GM06990 (cell line): ENCODE measurements at places on chromosomes 12 and 14.

DNA sequence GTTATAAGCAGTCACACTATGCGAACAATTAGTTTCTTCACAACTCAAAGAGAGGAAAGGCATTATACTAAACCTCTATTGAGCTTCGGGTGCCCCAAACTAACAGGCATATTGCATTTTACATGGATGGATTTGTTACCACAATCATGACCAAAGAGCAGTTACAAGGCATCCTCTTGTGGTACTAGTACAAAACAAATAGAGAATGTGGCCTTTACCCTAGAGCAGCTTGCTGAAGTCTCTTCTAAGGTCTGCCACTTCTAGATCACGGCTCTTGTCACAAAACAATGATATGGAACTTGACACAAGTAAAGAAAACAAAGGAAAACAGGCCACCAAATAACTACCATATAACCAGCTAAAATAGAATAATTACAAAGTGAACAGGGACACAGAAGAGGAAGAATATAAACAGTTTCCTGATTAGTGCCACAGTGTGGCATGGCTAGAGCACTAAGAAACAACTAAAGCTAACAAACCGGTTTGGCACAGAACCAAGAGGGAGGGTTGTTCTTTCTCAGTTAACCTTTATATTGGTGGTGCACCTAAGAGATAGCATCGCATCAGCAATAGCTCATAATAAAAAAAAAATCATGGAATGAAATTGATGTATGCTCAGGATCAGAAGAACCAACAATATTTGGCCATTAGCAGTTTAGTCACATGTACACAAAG is 209.7 kb upstream of the ATP2B1 start:
- DNase-seq, result no peak

DNA sequence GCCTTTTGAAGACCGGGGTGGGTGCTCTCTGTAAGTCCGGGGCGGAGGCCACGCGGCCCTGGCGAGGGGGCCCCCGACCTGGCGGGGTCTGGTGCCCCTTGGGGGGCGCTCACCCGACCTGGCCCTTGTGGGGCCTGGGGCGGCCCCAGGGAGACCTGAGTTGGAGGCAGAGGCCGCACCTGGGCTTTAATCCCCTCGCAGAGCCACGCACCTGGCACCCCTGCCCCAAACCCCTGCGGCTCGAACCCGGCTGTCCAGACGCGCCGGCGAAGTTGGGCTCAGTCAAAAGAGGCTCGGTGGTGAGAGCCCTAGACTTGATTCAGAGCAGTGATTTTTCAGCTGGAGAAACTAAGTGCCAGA is 267 bp downstream of the CFAP251 start:
- DNase-seq, result no peak

- DNase-seq, result no peak
Measured at GRCh38 chr14:72753044-72753710, 140.7 kb downstream of the DPF3 start.

DNA sequence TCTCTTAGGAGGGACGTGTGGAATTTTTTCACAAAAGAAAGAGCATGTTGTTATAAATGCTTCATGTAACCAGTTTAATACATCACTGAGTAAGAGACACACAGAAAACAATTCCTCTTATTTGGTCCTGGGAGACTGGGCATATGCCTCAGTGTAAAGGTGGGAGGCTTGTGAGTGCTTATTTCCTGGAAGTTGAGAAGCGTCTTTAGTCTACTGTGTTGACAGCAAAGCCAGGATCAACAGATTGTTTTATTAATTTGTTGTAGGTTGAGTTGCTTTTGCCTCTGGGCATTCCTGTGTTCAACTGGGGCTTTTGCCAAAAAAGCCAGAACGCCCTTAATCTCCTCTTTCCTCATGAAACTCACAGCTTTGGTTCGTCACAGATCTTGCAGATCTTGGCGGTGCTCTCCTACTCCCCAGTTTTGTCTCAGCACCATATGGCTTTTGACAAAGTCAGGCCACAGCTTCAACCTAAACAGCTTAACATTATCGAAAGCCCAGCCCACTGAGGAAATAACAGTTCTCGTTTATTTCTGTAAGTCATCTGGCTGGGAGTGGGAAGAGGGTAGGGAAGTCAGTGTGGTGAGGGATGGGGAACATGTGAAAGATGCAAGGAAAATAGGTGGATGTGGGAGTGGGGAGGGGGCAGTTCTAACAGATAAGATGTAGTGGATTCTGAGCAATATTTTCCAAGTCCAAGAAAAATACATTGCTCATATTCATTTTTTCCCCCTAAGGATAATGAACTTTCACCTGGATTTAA is 227.2 kb downstream of the DACT1 start:
- DNase-seq, result no peak

DNA sequence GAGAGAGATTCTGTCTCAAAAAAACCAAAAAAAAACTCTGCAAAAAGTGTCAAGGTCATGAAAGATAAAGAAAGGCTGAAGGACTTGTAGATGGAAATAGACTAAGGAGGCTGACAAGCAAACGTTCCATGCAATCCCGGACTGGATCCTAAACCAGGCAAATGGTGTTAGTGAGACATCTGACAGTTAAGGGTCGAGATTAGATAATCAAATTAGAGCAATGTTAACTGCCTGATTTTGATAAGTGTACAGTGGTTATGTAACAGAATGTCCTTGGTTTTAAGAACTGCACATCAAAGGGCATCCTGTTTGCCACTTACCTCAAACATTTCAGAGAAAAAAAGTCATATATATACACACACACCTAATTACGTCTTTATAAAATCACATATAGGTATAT is 3.5 kb upstream of the RAN start:
- DNase-seq, result no peak

GRCh38 chr12:10771132-10771733 is 31.2 kb downstream of the TAS2R7 start:
- no peak for DNase-seq

- DNase-seq, result no peak
Measured at GRCh38 chr12:109461846-109462756, 15.0 kb downstream of the KCTD10 start.

DNA sequence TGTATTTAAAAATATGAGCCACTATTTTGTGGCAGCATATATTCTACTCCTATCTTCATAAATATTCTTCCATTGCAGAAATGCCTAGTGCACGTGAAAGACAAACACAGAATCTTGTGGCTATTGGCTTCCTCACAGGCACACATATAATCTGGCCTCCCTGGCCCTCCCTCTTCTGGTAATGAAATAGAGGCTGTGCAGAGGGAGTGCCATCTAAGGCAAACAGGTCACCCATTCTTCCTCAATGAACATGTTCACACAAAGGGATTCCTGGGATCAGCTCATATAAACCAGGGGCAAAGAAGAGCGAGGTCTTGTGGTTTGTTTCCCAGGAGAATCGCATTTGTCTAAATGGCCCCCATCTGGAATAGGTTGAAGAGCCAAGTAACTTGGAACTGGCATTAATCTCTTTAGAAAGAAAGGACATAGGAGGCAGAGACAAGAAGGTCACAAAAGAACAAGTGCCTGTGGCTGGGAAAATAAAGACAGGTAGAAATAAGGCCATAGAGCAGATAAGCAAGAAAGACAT is 171.6 kb upstream of the PTPRQ start:
- DNase-seq, result no peak

GRCh38 chr12:121022713-121023112 is 6.4 kb upstream of the C12orf43 start:
- no peak for DNase-seq

GRCh38 chr14:65449647-65450046 is 37.1 kb downstream of the FUT8 start:
- DNase-seq, result no peak

- no peak for DNase-seq
Measured at GRCh38 chr12:115880238-115880637, 397.3 kb downstream of the MED13L start.

DNA sequence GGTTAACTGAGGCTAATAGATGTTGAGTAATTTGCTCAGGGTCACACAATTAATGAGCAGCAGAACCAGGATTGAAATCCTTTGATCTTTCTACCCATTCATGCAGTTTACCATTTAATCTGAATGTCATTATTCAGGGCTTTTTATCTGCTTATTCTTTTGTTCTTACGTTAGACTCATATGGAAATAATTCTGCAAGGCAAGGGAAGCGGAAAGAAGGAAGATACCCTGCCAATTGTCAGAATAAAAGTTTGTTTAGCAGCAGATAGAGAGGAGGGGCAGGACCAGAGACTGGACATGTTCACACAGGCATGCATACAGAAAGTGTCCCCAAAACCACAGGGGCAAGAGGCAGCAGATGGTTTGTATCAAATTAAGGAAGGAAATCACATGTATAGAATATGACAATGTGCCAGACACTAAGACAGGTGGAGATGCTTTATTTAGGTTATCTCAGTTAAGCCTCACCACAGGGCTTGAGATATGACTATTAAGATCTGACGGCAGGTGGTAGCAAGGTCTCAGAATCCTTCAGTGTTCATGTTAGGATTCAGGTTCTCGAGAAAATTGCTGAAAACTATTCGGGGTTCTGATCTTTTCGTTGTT is 29.8 kb downstream of the BRMS1L start:
- peak; percentile 58 for DNase-seq

- no peak for DNase-seq
Measured at GRCh38 chr12:64544371-64545080, 65.8 kb upstream of the RASSF3 start.

DNA sequence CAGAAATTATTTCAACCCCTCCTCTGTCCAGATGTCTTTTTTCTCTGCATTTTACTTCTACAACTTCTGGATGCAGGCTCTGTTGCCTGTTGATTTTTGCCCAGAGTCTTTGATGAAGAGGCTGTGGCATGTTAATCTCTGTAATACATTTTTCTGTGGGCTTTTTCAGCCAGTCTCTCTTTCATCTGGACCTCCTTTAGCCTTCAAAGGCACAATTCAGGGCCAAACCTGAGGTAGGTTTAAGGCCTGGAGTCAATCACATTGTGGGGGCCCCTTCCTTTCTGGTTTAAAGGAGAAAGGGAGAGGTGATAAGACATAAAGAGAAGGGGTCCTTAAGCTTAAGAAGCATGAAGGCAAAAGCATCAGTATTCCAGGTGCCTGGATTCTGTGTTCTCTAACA is 553.7 kb downstream of the FLRT2 start:
- no peak for DNase-seq

GRCh38 chr14:53494587-53494986 is 341.5 kb upstream of the DDHD1 start:
- DNase-seq, result no peak

DNA sequence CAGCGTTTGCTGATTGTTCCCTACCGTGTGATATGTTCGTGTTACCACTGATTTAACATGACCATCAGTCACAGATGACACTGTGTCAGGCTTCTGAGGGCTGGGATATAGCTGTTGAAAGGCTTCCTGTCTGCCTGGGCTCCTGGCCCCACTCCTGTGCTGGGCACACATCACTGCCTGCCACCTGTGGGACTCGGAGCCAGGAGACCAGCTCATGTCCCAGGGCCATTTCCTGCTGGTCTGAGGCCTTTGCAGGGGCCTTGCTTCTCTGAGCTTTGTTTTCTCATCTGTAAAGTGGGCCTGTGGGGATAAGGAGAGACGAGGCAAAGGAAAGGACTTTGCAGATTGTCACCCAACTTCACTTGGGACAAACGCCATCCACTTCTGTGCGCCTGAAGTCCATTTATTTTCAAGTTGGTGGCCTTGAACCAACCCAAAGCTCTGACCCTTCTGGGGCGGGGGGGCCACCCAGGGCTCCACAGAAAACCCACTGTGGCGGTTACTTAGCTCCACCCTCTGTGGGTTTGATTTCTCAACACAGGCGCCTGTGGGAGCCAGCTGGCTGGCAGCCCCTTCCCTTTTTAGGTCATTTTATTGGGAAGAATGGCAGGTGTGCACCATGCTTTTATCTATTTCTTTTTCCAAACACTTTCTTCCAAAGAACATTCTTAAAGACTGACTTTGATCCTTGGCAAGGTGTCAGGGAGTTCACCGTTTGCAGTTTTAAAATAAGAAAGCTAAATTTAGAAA is 54.1 kb downstream of the BEGAIN start:
- DNase-seq, result no peak

DNA sequence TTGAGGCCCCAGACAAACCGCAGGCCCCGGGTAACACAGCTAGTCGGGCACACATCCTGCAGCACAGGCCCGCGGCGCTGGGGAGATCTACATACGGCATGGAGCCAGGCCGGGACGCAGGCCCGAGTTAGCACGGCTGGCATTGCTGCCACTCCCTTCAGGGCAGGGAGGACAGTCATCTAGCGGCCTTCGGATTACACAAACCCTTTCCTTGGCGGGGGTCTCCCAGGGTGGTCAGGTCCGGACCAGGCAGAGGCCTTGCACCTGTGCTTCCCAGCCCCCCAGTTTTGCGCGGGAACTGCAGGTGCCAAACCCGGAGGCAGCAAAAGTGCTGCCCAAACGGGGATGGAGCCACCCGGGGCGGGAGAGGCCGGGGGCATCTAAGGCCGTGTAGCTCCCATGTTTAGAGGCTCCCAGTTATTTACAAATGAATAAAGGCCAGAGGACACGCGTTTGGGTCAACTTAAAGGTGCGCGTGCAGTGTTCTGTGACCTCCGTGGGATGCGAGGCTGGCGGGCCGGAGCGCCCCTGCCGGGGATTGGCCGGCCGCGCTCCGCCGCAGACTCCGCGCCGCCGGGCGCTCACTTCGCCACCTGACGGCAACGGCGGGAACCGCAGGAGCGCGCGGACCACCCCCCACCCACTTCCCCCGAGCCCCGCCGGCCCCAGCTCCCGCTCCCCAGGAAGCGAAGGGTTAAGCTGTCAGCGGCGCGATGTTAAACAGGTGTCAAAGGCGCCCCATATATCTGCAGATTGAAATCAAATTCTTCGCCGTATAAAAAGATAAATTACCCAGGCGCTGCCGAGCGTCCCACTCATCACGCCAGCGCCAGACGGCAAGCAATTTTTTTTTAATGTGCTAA is 18.1 kb downstream of the VSX2 start:
- DNase-seq, result peak; percentile 73

- DNase-seq, result no peak
Measured at GRCh38 chr12:13170892-13171490, 25.5 kb upstream of the EMP1 start.

DNA sequence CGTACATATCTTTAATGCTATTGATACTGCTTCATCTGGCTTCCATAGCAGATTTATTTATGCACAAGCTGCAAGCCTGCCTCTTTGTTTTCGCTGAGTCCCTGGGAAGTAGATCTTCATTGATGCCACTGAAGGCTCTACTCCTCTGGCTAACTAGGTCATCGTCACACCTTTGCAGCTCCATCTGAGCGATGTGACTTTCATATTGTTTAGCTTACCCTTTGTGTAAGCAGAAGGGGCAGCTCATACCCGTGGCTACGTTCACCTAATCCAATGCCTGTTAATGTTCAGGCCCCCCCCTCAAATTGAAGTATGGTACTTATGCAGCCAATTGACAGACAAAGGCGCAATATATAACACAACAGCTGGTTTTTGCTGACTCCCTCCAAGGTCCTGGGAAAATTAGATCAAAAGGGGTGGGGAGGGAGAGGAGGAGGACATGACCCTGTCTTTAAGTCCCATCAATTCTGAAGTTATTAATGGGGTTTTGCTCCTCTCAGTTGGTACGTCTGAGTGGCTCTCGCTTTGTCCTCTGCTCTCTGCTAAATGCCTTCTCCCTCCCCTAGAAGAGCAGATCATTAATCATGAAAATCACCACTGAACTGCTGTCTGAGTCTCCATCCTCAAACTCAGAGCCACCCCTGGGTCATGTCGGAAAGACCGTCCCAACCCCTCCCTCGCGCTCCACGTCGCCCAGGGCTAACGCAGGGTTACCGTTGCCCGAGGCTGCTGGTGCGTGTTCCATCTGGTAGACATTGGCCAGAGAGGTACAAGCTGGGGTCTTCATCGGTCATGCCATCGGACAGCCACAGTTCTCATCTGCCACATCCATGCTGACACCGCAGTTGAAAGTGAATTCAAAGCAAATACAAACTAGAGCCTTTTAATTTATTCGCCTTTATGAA is 128.8 kb downstream of the ADGRD1 start:
- DNase-seq, result no peak

GRCh38 chr14:22084393-22085281 is 411.0 kb upstream of the OR4E1 start:
- DNase-seq, result peak; percentile 17

- peak; percentile 44 for DNase-seq
Measured at GRCh38 chr12:56193025-56193578, 3.8 kb upstream of the SMARCC2 start.
